ENCODE measurements at places on chromosomes 12 and 14.

- no peak for DNase-seq
These were observed 46.5 kb downstream of the ATP6V1D start for GRCh38 chr14:67313153-67313552.

GRCh38 chr12:92342574-92342973 is 196.9 kb upstream of the BTG1 start:
- DNase-seq = no peak

DNA sequence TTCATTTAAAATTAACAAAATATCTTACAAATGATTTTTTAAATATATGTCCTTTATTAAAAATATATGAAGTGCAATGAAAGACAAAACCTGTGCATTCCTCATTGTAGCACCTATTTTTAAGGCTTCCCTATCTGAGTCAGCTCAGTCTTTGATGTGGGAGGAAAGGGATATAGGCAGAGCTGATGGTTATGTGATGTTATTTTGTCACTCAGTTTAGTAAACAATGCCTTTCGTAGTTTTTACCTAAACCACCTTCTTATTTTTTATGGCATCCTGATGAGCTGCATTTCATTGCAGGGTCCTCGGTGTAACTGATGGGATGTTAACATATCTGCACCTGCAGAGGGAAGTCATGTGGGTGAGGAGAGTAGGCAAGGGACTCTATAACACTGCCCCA is 58.9 kb upstream of the FRMD6 start:
- no peak for DNase-seq

DNA sequence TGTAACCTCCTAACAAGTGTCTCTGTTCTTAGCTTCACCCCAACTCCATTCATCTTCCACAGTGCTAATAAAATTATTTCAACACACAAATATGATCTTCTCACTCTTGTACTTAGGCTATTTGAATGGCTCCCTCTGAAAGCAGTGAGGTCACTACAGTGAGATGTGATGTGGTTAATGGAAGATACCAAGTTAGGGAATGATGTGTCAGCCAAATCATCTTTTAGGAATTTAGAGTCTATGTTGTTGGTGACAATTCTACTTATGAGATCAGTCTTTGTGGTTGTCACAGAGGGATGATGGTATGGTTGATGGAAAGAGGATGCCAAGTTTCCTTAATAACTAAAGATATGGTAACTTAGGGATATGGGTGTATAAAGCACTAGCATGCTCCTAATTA is 57.6 kb downstream of the POLR3B start:
- no peak for DNase-seq

GRCh38 chr12:128863957-128864356 is 10.7 kb downstream of the GLT1D1 start:
- DNase-seq = no peak

- DNase-seq = no peak
These were observed 3.2 kb downstream of the MLXIP start for GRCh38 chr12:122081697-122082221.

- DNase-seq = no peak
These were observed 33.4 kb downstream of the R3HDM2 start for GRCh38 chr12:57397441-57397840.

- DNase-seq = no peak
These were observed 92.9 kb downstream of the ESR2 start for GRCh38 chr14:64201296-64201695.

DNA sequence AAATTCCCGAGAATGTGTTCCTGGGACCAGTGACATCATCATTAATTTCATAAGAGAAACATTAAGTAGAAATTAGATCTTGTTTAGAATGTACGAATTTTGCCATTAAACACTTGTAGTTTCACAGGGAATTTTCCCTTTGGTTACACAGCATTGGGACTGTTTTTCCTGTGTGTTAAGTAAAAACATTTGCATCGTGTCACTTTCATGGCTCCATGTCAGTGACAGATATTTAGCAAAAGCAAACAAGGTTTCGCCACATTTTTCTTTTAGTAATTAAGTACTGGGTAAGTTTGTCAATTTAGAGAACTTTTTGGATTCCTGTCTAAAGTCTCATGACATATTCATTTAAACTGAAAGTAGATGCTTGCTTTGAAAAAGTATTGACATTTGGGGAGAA is 45.5 kb upstream of the OVCH1 start:
- DNase-seq = no peak

DNA sequence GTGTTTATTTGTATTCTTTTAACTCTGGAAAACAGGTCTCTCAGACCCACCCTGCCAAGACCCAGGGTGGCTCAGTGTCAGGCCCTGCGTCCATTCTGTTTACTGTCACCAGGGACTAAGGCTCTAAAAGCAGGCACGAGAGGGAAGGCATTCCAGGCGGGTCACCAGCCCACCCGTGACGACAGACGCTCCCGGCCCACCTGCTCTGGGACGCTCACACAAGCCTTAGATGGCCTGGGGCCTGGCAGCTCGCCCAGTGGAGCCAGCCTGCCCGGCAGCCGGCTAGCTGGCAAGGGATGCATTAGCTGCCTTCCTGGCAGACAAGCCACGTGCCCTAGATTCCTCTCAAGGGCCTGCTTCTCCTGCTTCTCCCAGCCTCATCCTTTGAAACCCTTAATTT is 9.2 kb upstream of the NUAK1 start:
- no peak for DNase-seq

GRCh38 chr12:131598717-131599116 is 112.2 kb upstream of the SFSWAP start:
- no peak for DNase-seq

DNA sequence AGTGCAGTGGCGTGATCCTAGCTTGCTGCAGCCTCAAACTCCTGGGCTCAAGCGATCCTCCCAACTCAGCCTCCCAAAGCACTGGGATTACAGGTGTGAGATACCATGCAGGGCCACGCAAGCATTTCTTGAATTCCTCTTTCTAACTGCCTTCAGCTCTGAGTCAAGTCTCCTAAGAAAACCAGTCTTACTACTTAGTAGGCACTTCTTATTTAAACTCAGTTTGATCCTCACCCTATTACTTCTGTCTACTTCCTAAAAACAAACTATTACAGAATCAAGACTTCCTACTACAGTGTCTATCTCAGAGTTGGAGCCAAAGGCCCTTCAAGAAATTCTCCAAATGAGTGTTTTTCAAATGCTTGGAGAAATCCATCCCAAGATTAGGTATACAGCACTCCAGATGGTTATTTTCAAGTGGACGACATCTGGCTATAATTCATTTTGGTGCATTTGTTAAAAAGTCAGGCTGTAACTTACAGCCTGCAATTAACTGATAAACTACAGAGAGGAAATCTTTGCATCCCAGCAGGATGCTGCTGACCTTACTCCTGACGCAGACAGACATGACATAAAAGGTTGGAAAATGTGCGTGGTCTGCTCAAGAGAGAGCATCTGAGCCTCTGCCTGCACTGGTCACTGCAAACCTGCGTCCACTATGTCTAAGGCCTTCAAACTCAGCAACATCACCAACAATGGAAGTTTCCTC is 34.7 kb downstream of the SSH1 start:
- DNase-seq = no peak

DNA sequence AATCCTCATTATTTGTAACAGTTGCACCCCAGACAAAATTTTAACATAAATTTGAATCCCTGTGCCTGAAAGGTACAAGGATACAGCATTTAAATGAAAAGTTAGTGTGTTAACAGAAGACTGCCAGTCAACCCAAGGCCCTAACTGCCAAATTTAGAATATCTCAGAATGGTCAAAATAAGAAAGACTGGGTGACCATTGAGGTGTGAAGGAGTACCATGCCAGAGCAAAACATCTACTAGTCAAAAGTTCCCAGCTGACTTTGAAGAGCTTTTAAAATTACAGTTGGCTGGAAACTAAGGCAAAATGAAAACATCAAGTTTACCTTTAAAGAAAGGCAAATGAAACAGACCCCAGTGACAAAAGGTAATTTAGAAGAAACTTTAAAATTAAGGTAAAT is 18.4 kb downstream of the SAV1 start:
- DNase-seq = no peak

- DNase-seq = peak; percentile 71
These were observed 238.5 kb downstream of the RBM19 start for GRCh38 chr12:113727651-113728061.

DNA sequence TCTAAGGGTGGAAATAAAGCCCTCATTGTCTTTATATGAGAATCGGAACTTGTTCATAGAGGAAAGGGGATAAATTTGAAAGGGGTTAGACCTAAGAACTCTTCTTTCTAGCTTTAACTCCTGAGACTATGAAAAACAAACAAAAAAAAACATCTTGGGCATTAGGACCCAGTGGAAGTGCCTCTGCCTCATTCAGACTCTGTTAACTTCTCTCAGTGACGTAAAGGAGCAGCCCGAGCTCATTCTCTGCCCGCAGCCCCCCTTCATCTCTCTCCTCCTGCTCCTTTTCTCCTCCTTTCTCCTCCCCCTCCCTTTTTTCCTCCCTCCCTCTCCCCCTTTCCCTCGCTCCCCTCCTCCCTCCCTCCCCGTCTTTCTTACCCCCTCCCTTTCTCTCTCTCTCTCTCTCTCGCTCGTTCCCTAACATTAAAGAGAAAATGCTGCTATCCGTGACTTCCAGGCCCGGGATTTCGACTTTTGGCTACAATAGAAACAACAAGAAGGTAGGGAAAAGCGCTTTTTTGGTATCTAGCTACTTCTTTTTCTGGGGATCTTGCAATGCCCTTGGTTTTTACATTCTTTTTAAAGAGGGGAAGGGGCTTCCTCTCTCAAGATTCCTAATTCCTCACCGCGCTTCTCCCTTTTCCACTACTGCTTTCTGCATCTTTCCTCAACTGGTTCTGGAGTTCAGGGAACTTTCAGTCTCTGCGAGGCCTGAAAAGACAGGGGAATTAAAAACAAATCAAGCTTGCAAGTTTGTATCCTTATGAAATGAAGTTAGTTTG is at the start of gene RBMS2:
RBMS2 (plus strand) TSS at position 231 of the 782 bp plus-strand sequence; CDS start at position 435, 204 bp downstream.
- peak; percentile 96 for DNase-seq

- no peak for DNase-seq
These were observed 78.2 kb downstream of the SCN8A start for GRCh38 chr12:51669271-51669670.

GRCh38 chr14:38329246-38329645 is 73.4 kb upstream of the CLEC14A start:
- DNase-seq = no peak

- no peak for DNase-seq
These were observed 2.7 kb downstream of the KLRF1 start for GRCh38 chr12:9829982-9830381.

GRCh38 chr14:71720978-71721624 is 211.1 kb upstream of the RGS6 start:
- DNase-seq = peak; percentile 71

DNA sequence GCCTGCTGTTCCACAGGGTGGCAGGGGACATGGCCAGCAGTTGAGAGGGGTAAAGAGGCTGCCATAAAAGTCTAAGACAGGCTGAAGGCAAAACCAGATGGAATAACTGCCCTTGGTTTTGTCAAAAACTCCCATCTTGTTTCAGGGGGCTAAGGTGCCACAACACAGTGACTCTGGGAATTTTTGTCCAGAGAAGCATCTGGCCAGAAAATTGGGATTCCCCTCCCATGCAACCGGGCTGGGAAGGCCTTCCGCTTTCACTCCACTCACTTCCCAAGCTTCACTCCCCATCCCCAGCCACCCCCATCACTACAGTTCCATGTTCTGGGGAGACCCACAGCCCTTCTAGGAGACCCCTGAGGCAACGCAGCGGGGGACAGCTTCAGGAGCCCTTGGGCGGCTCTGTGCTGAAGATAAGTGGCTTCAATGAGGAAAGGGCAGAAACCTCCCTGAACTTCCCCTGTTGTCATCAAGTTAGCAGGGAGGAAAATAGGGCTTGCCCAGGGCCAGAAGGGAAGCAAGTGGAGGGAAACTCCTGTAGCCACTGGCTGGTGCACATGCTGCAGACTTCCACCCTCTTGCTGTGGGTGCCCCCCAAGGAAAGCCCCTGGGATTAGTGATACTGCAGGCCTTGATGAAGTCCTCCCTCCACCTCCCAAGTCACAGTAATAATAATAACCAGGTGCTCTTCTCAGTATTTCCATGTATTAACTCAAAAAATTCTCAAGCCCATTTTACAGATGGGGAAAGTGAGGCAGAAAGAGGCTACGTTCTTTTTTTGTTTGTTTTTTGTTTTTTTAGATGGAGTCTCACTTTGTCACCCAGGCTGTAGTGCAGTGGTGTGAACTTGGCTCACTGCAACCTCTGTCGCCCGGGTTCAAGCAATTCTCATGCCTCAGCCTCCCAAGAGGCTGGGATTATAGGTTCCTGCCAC is 6.0 kb downstream of the TMEM229B start:
- DNase-seq = no peak

- no peak for DNase-seq
These were observed 54.4 kb downstream of the GPR137C start for GRCh38 chr14:52607061-52607460.

DNA sequence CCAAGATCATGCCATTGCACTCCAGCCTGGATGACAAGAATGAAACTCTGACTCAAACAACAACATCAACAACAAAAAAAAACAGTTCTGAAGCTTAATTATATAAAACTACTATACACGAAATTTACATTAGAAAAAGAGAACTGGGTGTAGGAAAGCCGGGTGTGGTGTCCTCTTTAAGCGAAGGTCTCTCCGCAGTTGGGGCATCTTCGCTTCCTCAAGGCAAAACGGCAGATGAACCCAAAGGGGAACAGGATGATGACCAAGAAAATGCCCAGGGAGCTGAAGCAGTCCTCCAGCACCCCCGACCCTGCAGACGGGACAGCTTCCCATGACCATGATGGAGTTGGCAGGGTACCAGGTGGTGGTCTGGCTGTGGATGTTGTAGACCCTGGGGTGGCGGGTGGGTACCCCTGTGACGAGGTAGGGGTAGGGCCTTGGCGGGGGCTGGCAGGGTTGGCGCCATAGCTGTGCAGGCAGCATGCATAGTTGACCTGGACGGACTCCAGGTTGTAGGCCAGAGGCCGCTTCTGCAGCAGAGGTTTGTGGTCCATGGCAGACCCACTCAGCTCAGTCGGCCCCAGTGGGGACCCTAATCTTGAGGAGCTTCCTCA is 18.2 kb upstream of the BCAT1 start:
- no peak for DNase-seq

GRCh38 chr12:71782017-71782416 is 27.4 kb downstream of the RAB21 start:
- DNase-seq = no peak

DNA sequence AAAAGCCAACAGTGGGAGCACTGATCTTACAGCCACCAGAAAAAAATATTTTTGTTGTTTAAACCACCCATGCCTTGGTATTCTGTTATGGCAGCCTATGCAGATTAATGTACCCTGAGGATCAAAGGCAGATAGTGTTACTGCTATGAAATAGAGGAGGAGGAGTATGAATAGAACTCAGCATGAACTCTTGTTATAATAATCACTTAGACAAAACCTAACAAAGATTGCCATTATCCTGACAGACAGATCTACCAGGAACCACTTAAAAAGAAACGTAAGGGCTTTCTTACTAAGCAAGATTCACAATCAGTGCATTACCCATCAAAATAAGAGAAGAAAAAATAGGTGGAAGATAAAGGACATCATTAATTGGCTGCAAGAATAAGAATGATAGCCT is 558.3 kb downstream of the GALC start:
- no peak for DNase-seq

GRCh38 chr12:9910716-9911421 is 21.3 kb downstream of the CLEC2A start:
- peak; percentile 12 for DNase-seq

Data from A549 (cell line).